Activated naive CD8-positive, alpha-beta T cell treated with anti-CD3 and anti-CD28 coated beads for 36 hours (primary cell): ENCODE measurements at places on chromosomes 1 and 21.

- DNase-seq: no peak
These were observed 24.5 kb downstream of the SSX2IP start for GRCh38 chr1:84665703-84666317.

DNA sequence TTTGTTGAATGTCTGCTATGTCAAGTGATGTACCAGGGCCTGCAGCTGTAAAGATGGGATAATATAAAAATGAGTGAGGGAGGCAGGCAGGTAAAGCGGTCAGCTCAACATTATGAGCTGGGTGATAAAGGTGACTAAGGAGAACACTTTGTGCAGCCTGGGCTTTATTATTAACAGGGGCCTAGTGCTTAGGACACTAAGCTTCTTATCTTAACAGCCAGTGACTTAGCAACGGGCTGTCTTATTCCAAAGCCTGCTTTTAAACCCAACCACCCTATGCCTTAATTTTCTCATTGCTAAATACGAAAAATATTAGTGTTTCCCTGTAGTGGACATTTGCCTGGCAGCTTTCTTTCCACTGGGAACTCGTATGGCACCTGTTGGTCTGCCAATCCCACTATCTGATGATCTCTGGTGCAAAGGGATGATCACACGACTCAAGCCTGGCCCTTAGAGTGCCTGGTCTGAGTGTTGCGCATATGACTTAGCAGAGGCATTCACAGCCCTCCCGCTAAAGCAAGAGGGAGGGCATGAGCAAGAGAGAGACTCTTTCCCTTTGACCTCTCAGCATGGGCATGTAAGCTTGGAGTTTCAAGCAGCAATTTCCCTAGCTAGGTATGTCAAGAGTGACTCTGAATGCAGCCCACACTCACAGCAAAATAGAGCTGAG lies 98.6 kb upstream of the PAPPA2 start:
- no peak for DNase-seq

DNA sequence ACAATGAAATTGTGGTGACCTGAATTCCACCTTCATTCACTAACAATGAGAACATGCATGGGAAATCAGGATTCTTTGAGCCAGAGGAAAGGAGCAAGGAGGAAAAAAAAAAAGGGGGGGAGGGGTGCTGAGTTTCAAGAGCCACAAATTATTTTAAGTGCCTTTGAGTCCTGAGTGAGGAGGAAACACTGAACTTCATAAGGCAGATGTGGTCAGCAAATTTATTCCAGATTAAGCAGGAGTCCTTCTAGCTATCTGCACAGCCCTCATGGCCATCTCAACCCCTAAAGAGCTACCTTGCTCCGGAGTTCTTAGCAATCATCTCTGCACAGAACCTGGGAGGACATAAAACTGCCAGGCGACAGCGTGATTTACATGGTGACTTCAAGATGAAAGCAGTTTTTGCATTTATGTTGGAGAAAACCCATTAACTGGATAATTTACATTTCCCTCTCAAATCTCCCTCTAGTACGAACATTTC lies 21.7 kb downstream of the ASTN1 start:
- no peak for DNase-seq

DNA sequence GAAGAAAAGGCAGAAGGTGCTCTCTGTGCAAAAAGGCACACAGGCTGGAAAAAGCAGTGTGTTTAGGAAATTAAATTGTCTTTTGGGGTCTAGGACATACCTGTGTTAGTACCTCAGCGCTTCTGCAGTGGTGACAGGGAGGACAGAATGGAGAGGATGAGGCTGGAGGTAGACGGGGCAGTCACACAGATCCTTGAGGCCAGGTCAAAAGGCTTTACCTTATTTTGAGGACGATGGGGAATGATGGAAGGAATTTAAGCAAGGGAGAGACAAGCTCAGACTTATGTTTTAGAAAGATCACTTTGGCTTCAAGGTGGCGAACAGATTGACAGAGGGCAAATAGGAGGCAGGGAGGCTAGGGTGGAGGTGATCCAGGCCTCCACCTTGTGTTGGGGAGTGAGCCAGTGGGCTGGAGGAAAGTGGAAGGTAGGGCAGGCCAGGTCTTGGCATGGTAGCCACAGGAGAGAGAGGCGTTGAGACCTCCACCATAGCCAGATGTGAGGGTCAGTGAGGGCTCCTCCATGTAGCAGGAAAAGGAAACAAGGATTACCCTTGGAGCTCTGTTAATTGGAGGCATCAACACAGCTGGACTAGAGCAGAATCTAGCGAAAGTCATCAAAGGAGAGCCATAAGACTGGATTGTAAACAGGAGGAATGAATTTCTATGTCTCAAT lies 4.2 kb downstream of the CYP4B1 start:
- DNase-seq: no peak

DNA sequence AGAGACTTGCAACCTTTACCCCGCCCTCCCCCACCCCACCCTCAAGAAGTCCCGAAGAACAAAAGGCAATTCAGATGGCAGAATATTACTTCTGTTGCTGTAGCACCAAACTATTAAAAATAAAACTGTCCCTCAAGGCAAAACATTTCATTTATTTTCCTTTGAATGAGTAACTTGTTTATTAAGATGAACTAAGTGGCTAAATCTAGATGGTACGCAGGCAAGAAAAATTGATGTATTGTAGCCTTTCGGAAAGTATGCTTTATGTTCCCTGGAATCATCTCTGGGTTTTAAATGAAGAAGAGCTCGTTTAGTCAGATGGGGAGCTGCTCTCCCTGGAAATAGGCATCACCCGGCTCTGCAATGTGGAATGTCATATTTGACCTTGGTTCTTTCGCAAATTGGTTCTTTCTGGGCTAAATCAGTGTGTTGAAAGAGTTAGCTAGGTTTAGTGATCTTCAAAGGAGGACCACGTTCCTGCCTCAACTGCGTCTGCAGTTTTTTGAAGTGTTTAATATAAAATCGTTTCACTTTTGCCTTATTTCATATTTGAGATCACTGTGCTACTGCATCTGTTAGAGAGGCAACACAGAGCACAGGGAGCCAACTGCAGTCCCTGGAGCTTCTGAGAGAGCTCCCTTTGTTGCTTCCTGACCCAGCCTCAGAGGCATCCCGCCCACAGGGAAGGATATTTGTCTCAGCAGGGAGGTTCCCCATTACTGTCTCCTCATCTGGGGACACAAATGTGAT lies 61.8 kb downstream of the KIF26B start:
- DNase-seq: no peak

DNA sequence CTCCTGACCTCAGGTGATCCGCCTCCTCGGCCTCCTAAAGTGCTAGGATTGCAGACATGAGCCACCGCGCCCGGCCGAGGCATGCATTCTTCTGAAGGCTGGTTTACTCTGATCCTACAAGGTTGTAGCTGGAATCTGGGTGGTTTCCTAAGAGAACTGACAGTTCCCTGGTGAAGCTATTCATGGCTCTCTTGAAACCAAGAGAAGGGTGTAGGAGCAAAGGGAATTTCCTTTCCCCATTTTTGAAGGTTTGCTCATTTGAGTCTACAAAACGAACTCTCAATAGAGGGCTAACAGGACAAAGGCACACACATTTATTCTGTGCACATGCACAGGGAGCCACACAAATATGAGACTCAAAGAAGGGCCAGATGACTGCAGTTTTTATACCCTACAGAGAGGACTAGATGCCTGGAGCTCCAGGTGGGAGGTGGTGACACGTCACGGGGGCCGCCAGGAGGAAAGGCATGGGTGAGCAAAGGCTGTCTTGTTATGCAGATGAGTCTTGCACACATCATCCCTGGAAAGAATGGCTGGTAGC lies 49.5 kb upstream of the ERRFI1 start:
- no peak for DNase-seq

DNA sequence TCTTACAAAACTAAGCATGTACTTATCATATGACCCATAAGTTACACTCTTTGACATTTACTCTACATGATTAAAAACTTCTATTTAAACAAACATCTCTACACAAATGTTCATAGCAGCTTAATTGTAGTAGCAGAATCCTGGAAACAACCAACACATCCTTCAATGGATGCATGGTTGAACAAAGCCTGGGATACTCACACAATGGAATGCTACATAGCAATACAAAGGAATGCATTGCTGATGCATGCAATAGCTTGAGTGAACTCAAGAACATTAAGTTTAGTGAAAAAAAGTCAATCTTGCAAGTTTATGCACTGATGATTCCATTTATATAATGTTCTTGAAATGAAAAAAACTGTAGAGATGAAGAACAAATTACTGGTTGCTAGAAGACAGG lies 686.9 kb downstream of the LRRIQ3 start:
- no peak for DNase-seq

GRCh38 chr1:151158326-151158725 lies 1.9 kb downstream of the TNFAIP8L2 start:
- peak; percentile 66 for DNase-seq

DNA sequence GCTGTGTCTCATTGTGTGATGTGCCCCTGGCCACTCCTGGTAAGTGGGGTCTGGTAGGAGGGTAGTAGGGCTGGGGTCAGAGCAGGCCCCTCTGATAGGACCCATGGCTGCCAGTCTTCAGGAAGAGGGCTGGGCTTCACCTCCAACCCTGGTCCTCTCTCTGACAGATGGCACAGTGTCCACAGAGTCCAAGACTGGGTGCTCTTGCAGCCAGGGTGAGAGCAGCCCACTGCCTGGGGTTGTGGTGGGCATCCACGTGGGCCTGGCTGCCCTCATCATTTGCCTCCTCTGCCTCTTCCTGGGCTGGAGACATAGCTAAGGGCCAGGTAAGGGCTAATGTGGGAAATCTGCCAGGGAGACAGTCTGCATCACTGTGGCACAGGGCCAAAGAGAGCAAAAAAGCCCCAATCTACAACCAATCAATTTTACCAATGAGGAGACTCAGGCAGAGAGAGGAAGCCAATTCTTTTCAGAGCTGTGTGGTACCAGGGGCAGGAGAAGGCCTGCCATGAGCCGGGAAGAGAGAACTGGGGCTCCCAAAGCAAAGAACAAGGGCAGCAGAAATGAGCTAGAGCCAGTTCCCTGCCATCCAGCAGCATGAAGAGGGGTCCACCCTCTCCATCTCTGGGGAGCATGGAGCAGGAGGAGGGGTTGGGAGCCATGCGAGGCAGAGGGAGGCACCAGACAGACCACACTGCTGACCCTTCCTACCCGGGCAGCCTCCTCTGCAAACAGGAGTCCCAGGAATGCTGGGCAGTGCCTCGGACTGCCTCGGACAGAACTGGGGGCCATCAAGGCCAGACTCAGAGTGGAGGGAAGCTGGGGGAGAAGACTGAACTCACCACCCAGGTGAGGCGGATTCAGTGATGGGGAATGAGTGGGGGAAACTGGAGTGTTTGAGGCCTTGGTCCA lies 26.8 kb downstream of the SLC27A3 start:
- no peak for DNase-seq

DNA sequence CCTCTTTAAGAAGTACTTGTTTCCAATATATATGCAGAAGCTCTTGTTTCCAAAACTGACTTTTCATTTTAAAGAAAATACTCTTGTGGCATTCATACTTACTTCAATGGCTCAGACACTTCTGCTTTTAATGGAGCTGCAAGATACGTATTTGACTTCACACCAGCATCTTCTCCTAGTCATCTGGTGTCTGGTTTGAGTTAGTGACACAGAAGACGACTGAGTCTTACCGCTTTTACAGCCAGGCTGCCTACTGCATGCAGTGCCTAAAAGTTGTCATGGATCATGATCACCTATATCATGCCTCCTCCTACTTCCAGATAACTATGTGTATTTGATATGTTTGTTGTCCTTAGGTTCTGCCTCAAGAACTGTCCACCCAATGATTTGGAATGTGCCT lies 185.9 kb downstream of the TPR start:
- no peak for DNase-seq

DNA sequence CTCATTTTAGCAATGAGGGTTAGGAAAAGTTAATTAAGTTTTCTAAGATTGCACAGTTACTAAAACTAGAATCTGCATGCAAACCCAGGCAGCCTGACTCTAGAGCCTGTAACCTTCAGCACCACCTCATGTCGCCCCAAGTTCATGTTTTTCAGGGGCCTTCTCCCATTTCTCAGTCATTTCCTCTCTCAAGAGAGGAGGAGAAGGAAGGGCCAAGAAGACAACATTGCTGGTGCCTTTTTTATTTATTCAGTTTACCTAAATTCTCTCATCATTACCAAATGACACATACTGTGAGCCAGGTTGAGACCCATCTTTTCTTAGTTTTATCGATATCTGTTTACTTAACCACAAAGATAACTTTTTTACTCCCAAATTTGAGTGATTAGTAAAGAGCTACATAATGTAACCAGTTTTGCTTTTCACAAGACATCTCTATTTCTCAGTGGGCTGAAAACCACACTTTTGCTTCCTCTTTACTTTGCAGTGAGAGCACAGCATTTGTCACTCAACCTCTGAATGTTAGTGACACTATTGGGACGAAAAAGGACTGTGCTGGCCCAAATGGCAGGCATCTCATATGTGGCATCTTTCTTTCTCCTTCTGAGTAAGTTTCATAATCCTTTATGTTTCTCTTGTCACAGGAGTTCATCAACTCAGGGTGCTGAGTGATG lies at the start of gene CD101:
CD101 (plus strand) TSS at position 507 of the 674 bp plus-strand sequence; CDS start at position 565, 58 bp downstream.
- no peak for DNase-seq

- no peak for DNase-seq
These were observed 76.3 kb upstream of the BACE2 start for GRCh38 chr21:41091616-41092015.

DNA sequence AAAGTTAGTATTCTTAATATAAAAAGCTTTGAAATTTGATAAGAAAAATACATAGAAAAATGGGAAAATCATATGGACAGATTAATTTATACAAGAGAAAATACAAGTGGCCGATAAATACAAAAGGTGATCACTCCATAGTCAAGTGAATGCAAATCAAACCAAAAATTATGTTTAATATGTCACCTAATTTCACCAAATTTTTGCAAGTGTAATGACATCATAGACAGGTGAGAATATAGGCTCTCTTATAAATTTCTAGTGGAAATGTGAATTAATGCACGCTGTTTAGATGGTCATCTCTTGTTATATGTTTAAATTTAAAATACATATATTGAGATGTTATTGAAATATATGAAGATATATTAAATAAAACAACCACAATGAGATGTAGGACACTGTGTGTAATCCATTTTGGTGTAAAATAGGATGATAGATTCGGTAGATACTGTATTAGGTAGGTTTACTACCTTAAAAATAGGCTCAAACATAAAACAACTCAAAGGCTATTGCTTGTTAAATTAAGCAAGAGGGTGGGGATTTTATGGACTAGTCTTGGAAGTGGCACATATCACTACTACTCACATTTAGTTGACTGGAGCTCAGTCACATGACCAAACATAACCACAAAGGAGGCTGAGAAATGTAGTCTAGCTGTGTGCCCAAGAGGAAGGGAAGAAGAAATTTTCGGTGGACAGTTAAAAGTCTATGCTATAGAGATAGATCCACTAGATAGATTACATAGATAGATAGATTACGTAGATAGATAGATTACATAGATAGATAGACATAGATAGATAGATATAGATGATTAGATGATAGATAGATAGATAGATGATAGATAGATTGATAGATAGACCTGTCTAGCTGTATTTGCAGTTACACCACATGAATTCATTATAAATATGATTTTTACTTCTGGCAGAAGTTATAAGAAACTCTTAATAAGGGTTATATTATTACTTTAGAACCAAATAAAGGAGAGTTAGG lies 9.2 kb downstream of the INSL5 start:
- DNase-seq: no peak

DNA sequence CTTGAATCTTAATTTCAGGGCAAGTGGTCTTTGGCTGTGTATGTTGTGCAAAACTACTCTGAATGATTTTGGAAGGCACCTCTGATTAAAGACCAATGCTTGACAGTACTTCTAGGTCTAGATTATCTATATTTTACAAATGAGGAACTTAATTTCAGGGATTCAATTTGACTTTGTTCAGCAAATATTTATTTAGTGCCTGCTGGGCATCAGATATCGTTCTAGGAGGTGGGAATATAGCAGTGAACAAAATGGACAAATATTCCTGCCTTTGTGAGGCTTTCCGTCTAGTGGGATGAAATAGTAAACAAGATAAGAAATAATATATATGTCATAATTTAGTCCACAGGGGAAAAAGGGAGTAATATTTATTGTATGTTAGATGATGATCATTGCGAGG lies 4.7 kb downstream of the ZNF326 start:
- DNase-seq: no peak
